ENCODE measurements at places on chromosomes 12 and 14. TPM values are rescaled to one million over a fixed set of nuclear protein-coding genes. Genes with fewer than 3 reads are reported as not detected.

- DNase-seq = no peak
These were observed 87.6 kb upstream of the CLMN start for GRCh38 chr14:95407354-95407753.

DNA sequence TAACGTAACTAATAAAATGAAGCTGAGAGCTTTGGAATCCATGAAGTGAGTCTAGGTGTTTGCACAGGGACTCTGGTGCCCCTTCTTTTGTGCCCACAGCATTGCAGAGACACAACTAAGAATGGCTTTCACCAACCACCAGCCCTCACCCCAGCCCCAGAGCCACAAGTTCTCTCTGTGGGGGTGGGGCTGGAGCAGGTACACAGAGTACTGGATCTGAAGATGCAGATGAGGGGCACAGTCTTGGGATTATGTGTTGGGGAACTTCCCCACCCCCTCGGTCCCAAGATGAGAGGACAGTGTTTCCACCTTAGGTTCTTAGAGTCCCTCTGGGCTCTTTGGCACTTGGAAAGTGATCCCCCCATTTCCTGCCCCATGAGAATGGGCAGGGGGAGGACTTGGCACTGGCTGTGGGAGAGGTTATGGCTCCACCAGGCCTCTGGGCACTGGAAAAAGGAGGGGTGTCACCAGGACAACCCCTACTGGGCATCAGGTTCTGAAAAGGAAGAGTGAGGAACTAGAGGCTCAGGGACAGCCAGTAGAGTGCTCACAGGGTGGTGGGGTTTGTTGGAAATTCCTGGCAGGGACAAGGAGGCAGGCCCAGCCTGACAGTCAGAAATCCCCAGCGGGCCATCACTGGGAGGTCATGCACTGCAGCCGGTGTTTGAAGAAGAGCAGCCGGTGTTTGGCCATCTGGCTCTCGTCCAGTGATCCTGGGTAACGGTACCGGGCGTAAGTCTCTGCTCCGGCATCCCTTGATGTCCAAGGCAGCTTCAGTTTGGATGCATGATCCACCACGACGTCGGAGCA is 6.7 kb downstream of the B4GALNT1 start:
- DNase-seq = no peak

DNA sequence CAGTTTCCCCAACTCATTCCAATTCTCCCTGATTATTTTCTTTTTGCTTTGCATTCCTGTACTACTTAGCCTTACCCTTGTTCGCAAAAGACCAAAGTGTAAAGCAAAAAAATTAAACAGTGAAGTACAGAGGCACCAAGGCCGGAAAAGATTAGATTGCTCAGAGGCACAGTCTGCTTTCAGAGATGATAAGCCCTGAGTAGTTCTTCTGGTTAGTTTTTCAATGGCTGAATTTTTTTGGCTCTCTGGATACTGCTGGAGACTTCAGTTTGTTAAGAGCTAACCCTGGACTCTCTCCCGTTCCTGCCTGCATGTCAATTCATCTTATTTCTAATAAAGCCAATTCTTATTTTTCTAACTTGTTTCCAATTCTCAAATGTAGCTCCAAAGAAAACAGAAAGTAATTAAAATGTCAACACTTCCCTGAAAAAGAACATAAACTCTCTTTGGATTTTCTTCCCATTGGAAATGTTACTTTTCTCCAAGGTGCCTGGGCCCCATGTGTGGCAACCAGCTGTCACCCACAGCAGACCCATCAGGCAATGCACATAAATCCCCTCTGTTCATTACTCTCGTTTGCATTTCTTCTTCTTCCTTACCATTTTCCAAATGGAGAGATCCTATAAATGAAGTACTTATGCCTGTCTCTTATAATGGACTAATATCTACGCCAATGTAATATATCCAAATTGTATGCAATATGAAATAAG is 142.8 kb downstream of the BTG1 start:
- DNase-seq = no peak

PTPRQ gene
- polyA plus RNA-seq = 5.8 TPM

GLIPR1L1 gene
- 0.76 TPM for polyA plus RNA-seq

Measured in right lung (tissue), 10 donors.